Left ventricle myocardium inferior (tissue), 1 donor: ENCODE measurements at places on chromosomes 11 and 22. TPM values are rescaled to one million over a fixed set of nuclear protein-coding genes. Genes with fewer than 3 reads are reported as not detected.

The NCAM1 gene
- 332 TPM for total RNA-seq

DNA sequence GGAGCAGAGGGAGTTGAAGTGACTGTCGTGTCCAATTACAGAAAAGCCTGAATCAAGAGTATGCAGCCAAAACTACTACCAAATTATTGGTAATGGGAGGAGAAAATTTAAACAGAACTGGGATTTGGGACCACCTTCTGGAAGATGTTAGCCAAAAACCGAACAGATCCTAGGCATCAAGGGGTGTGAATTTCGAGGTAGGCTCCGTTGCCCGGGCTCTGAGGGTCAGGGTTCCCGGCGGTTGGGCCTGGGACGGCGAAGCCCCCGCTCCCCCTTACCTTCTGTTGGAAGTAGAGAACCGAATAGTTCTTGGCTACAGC is 313 bp downstream of the PRCP start:
- H3K27me3 ChIP-seq: no peaks in the 10 kb centered on the region
- DNase-seq: no peak
- H3K36me3 ChIP-seq: no peaks in the 10 kb centered on the region
- peaks cover 54% of the 10 kb centered on the region for H3K4me1 ChIP-seq

GRCh38 chr11:69939551-69940245 is 120.5 kb upstream of the FGF3 start:
- peak; percentile 78 for DNase-seq
- peak overlapping the region; percentile 59 for H3K4me3 ChIP-seq
- H3K36me3 ChIP-seq: no peaks in the 10 kb centered on the region
- H3K27ac ChIP-seq: peak overlapping the region; percentile 91
- peaks cover 16% of the 10 kb centered on the region for H3K27me3 ChIP-seq
- H3K4me1 ChIP-seq: peaks cover 20% of the 10 kb centered on the region

DNA sequence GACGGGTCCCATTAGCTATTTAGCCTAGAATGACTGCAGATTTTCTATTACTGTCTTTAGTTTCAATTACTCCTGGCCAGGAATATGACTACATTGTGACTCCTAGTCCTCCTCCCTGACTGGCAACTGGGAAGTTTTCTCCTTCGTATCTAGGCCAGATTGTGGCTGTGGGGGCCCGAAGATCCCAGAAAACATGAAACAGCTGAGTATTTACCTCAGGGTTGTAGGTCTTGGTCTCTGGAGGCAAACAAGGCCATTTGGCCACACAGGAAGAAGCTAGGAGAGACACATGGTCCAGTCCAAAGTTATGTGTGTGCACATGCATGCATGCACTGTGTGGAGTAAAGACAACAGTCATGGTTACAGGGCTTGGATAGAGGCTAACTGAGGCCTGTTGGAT is 10.2 kb upstream of the GDPD4 start:
- H3K36me3 ChIP-seq: no peaks in the 10 kb centered on the region
- no peak overlapping the region for H3K27ac ChIP-seq
- H3K4me1 ChIP-seq: no peaks in the 10 kb centered on the region

- no peak for DNase-seq
- no peak overlapping the region for H3K27ac ChIP-seq
- peaks cover 4% of the 10 kb centered on the region for H3K4me1 ChIP-seq
- H3K27me3 ChIP-seq: no peaks in the 10 kb centered on the region
- H3K4me3 ChIP-seq: no peak overlapping the region
- H3K36me3 ChIP-seq: no peaks in the 10 kb centered on the region
These were observed 19.2 kb downstream of the FAM168A start for GRCh38 chr11:73578592-73579185.

DNA sequence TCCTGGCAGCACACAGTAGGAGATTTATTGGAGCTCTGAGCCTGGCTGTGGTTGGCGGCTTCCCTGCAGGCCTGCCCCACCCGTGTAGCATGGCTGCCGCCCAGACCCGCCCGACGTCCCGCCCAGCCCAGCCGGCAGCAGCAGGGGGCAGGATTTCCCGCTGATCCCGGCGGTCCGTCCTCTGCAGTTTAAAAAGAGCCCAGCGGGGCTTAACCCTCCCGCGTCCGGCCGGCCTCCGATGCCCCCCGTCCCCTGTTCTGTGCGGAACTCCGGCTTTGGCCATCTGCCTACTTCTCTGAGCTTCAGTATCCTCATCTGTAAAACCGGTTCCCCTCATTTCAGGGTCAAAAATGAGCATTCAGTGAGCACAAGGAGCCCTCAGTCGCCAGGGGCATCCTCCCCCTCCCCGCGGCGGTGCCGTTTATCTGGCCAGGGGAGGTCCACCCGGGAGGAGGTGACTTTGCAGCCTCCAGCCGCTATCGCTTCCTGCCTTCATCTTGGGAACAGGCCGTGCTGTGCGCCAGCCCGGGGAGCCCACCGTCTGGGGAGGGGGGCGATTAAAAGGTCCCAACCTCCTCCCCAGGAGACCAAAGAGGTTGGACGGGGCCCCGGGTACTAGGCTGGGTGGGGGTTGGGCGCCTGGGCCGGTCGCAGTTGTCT is at the start of gene GAS2L1:
TSS of gene GAS2L1 (plus strand) at position 476 of the 660 bp plus-strand sequence. CDS start 1,456 bp downstream, outside the sequence.
- peak within 1 kb of the TSS; percentile 94 for H3K4me3 ChIP-seq
- peaks cover 69% of the 10 kb centered on the region for H3K4me1 ChIP-seq
- no peaks in the 10 kb centered on the region for H3K36me3 ChIP-seq
- DNase-seq: peak; percentile 90
- peak within 1 kb of the TSS; percentile 97 for H3K27ac ChIP-seq

The MCAM gene
- total RNA-seq: 59.2 TPM

DNA sequence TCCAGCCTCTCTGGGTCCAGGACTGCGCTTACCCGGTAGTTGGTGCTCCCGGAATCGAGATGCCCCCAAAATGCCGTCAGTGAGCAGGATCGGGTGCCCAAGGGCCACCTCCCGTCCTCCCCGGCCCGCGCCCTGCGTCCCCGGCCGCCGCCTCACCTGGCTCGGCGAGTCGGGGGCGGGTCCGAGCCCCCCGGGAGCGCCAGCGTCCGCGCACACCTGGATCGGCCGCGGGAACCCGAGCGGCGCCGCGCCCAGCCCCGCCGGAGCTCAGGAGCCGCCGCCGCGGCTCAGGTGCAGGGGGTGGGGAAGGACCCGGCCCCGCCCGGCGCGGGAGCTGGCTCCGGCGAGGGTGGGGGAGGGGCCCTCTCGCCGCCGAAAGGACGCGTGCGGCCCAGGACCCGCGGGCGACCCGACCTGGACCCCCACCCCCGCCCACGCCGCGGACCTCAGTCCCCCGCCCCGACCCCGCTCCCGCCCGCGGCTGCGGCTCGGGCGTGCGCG is at the start of gene SHANK2:
TSS of gene SHANK2 (minus strand) at position 309 of the 501 bp plus-strand sequence. CDS start 105,251 bp downstream, outside the sequence.
- H3K36me3 ChIP-seq: no peaks in the 10 kb centered on the region
- H3K4me1 ChIP-seq: peaks cover 37% of the 10 kb centered on the region
- DNase-seq: no peak
- H3K27ac ChIP-seq: no peak within 1 kb of the TSS
- H3K27me3 ChIP-seq: peaks cover 100% of the 10 kb centered on the region

GRCh38 chr11:66904981-66905521 is 48.2 kb downstream of the LRFN4 start:
- H3K36me3 ChIP-seq: no peaks in the 10 kb centered on the region
- no peak overlapping the region for H3K4me3 ChIP-seq
- peaks cover 14% of the 10 kb centered on the region for H3K4me1 ChIP-seq
- DNase-seq: no peak
- no peak overlapping the region for H3K27ac ChIP-seq

The PRR5 gene
- 2.9 TPM for total RNA-seq

The MRPL21 gene
- total RNA-seq: 121 TPM

- no peak overlapping the region for H3K4me3 ChIP-seq
- no peak overlapping the region for H3K27ac ChIP-seq
- H3K36me3 ChIP-seq: no peaks in the 10 kb centered on the region
- DNase-seq: no peak
- H3K27me3 ChIP-seq: peaks cover 26% of the 10 kb centered on the region
These were observed 20.6 kb downstream of the CYTH4 start for GRCh38 chr22:37302674-37303555.

The GAS2L1 gene
- total RNA-seq: 22.4 TPM

The OR52N4 gene
- not detected for total RNA-seq

DNA sequence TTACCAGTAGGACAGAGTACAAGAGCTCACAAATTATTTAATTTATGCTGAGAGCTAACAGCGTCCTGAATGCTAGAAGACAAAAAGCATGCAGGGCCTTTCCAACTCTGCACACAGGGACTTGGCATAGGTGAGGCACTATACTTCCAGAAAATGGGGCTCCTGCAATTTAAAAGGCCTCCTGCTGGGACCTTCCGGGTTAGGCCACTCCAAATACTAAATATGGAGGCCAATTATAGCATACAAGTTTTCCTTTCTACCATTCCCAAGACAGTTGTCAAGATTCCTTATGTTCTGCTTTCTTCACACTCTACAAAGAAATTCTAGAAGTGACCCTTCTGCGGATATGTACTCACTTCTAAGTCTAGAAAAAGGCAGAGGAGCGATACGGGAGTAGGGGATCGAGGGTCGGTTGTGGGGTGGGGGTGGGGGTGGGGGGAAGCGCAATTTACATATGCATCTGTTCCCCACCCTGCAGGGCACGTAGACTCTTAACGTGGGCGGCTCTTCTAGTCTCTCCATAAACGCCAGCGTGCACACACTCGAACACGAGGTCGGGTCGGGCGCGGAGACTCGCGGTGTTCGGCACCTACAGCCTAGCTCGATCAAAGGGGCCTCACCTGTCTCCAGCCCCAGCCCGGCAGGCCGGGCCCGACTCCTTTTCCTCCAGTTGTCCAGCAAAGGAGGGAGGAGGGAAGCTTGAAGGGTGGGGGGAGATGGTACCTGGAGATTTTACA is 728 bp downstream of the DCUN1D5 start:
- H3K4me3 ChIP-seq: peak overlapping the region; percentile 99
- H3K4me1 ChIP-seq: peaks cover 46% of the 10 kb centered on the region
- H3K27ac ChIP-seq: peak overlapping the region; percentile 91
- peak; percentile 31 for DNase-seq

- H3K4me3 ChIP-seq: no peak overlapping the region
- no peaks in the 10 kb centered on the region for H3K36me3 ChIP-seq
- H3K4me1 ChIP-seq: no peaks in the 10 kb centered on the region
- H3K27me3 ChIP-seq: peaks cover 1% of the 10 kb centered on the region
These were observed 48.2 kb upstream of the CHST1 start for GRCh38 chr11:45713573-45713972.

DNA sequence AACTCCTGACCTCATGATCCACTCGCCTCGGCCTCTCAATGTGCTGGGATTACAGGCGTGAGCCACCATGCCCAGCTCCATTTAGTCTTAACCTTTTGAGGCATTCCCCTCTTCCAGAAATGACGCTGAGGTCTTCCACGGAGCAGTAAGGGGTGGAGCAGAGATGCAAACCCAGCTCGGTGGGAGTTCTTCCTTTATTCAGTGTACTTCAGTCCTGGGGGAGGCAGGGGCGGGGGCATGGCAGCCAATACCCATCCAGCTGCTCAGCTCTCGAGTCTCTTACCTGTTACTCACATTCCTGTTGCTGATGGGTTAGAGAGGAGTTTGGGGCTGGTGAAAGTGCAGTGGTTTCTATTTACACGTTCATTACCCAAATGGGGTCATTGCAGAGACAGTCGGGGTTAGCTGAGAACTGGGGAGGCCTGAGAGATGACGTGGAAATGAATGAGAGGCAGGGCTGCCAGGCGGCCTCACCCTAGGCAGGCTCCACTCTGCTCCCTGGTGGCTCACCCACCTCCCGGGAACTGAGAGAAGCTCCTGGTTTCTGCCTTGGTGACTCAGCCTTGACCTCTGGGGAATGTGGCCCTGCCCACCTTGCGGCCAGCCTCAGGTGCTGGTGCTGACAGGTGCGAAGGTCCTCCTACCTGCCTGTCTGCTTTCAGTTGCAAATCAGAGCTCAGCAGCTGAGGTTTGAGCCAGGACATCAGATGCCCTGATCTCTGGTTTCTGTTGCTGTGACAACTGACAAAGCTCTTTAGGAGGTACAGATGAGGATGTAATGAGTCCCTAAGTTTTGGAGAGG is 13.4 kb upstream of the ST14 start:
- peak overlapping the region; percentile 80 for H3K27ac ChIP-seq
- peaks cover 38% of the 10 kb centered on the region for H3K36me3 ChIP-seq
- peaks cover 54% of the 10 kb centered on the region for H3K4me1 ChIP-seq
- no peak overlapping the region for H3K4me3 ChIP-seq

The AQP11 gene
- 0.69 TPM for total RNA-seq

- no peak for DNase-seq
- H3K27me3 ChIP-seq: no peaks in the 10 kb centered on the region
- peak overlapping the region; percentile 30 for H3K27ac ChIP-seq
- H3K36me3 ChIP-seq: no peaks in the 10 kb centered on the region
- peaks cover 21% of the 10 kb centered on the region for H3K4me1 ChIP-seq
These were observed 426.1 kb upstream of the CADM1 start for GRCh38 chr11:115930291-115930690.

- H3K4me3 ChIP-seq: peak overlapping the region; percentile 89
- no peaks in the 10 kb centered on the region for H3K27me3 ChIP-seq
- peaks cover 86% of the 10 kb centered on the region for H3K4me1 ChIP-seq
- H3K27ac ChIP-seq: peak overlapping the region; percentile 99
- DNase-seq: no peak
These were observed 6.0 kb downstream of the MALAT1 start for GRCh38 chr11:65504674-65505465.

DNA sequence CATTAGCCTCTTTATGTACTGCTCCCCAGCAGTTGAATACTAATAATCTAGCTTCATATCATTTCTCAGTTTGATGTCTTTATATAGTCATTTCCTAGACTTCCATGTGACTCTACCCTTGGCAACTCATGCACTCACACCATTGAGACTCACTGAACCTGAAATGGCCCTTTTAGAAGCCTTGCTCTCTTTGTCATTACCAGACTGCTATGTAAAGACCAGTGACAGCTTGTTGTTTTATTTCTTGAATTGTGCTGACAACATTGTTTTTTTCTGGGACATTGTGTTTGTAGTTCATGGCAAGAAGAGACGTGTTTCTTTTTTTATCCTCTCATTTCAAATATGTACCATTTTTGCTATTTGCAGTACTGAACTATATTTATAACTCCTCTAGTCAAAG is 256.5 kb downstream of the CNTN5 start:
- no peaks in the 10 kb centered on the region for H3K4me1 ChIP-seq
- H3K36me3 ChIP-seq: no peaks in the 10 kb centered on the region
- no peak overlapping the region for H3K4me3 ChIP-seq
- H3K27ac ChIP-seq: no peak overlapping the region
- no peak for DNase-seq

DNA sequence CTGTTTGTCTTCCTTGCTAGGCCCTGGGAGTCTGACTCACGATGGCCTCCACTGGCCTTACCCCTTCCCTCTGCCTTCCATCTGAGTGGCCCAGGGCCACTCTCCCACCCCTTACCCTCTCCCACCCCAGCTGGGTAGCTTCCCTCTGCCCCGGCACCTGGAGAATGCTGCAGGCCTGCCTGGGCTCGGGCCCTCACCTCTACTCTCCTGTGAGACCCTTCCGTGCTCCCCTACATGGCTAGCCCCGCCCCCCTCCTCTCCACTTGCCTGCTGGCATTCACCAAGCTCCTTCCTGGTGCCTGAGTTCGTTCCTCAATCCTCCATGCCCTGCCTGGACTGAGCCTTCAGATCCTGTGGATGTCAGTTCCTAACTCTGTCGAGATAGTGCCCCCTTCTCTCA is 8.7 kb downstream of the RAB36 start:
- H3K27me3 ChIP-seq: peaks cover 16% of the 10 kb centered on the region
- no peak overlapping the region for H3K27ac ChIP-seq
- no peaks in the 10 kb centered on the region for H3K36me3 ChIP-seq
- DNase-seq: no peak
